Fibroblast of the conjunctiva (primary cell): ENCODE measurements at places on chromosomes 2 and 18.

- peak; percentile 47 for DNase-seq
These were observed 18.0 kb downstream of the ARID5A start for GRCh38 chr2:96554293-96555145.

DNA sequence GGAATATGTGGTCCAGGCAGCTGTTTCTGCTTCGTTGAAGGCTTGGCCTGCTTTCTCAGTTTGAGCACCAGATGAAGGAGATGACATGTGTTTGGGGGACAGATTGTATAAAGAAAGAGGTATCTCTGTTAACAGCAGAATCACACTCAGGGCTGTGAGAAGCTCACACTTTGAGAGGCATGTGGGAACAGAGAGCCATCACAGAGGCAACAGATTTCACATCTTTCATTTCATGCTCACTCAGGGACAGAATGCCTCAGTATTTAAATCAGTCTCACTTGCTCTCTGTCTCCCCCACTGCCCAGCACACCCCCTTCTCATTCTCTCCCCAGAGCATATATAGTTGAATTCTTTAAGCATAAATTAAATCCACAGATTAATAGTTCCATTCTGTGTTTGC, 37.4 kb downstream of the KIAA2012 start:
- no peak for DNase-seq

DNA sequence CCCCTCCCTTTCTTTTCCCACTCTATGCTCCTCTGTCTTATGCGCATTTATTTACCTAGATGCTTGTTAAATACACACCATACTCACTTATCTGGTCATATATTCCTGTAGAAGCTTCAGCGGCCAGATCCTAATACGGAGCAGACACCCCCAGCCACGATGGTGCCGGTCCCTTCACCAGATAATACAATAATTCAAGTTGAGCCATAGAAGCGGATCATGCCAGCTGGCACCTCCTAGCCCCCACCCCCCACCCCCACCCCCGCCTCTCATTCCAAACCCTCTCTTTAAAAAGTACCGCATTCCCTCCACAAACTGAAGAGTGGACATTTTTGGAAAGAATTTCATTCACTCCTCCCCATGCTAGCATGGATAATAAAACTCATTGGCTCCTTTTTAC, 95.2 kb downstream of the BIN1 start:
- no peak for DNase-seq

DNA sequence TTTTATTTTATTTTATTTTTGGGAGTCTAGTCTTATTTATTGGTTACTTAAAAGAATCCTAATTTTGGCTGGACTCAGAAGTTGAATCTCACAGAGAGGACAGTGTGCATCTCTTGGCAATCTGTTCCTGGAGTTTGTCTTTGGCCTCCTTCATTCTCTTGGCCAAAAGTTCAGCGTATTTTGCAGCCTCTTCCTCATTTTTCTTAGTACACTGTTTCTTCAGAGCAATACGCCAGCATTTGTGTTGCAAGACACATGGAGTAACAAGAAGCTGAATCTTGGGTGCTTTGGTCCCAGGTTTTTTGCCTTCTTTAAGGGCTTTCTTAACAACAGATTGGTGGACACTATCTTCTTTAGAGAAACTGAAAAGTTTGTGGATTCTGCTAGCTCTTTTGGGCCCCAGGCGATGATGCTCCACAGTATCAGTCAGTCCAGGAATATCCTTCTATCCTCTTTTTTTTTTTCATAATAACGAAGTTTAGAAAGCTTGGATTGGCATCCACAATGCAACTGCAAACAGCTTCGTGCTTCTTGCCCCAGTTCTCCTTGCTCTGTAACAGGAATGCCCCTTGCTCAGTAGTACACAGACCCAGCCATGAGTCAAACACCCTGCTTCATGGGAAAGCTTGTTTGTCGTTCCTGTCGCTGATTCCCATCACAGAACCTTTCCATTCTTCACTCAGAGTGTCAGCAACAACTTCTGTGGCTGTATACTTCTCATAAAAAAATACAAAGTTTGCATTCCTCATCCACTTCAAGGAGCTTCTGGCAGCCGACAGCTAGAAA, 34.8 kb upstream of the RFX8 start:
- DNase-seq, result no peak

DNA sequence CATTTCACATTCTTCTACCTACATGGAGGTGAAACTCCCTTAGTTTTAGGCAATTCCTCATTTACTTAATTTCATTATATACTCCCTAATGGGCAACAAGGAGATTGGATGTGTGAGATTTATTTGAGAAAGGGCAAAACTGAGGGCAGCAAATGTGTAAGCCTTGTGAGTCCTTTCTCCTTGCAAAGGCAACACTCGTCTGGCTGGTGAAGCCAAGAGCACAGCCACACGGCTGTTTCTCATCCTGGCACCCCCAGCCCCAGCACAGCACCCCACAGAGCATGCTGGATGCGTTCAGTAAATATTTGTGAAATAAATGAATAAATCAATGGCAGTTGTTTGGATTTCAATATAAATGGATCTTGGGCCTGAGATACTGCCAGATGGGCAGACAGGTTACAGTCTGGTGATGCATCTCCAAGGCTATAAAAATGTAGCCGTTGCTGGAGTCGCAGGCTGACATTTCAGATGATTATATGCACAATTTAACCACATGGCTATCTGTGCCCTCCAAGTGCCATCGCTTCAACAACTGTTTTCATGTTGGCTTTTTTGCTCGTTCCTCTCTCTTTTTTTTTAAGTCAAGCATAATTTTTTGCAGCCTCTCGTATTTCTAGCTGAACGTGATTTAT, 154.1 kb upstream of the REV1 start:
- DNase-seq, result no peak
